ENCODE measurements at places on chromosomes 7 and 10.

DNA sequence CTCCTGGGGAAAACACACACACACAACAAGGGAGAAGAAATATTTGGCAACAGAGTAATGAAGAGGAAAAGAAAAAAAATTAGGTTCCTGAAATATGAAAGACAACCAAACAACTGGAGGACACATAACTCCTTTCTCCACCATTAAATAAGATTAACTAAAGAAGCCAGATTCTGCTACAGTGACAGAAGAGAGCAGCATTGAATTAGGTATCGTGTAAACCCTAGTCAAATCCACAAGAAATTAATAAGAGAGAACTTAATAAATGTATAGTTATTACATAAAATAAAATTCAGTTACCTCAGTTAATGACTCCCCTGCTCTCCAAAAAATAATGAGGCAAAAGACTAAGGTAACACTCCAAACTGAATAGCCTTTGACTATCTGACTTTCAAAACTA is 306.7 kb downstream of the CRPPA start:
- DNase-seq: no peak

- DNase-seq: no peak
Measured at GRCh38 chr10:75239096-75239790, 3.5 kb upstream of the COMTD1 start.

DNA sequence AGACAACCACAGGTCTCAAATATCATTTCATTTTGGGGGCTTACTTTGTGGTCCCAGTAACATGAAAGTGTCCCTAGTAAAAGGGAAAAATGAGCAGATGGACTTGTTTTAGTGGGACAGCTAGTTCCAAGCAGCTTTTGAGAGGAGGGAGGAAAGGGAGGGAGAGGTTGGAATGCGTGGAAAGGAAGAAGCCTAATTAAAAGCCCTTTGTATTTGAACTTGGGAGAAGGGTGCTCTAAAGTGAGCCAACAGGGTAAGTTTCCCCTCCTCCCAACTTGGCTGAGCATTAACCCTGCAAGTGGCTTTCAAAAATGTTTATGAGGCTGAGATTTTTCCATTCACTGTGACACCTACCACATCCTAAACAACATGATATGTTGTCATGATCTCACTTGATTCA is 38.8 kb upstream of the LYZL1 start:
- DNase-seq: no peak

DNA sequence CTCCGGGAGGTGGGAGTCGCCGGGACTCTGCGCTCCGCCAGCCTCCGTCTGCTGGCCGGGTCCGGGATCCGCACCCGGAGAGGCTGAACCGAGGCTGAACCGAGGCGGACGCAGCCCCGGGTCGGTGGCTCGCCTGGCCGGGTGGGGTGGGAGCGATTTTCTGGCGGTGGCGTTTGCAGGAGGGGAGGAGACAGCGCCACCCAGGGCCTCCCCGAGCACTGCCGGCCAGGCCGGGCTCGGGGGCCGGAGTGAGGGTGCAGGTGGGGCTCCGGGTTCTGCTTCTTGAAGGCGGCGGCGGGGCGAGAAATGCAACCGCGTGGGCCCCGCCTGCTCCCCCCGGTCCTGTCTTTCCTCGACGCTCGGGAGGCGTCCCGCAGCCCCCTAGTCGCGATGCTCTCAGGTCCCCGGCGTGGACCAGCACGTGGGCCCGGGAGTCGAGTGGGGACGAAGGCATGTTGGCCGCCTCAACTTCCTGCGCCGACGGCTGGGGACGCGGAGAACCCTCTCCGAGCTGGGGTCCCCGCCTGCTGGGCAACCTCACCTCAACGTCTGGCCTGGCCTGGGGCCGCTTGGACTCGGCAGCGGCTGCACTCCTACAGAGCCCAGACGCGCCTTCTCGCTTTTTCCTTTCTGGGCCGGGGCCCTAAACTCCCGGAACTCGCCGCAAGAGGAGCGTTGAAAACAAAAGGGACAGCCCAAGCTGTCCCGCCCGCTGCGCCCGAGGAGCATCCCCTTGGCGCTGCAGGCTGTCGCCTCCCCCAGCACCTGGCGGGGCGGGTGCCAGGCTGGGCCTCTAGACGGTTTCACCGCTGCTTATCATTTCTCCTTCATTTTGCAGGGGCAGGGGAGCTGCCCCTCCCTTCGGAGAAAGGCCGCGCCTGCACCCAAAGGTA is 25.2 kb upstream of the VAX1 start:
- no peak for DNase-seq

DNA sequence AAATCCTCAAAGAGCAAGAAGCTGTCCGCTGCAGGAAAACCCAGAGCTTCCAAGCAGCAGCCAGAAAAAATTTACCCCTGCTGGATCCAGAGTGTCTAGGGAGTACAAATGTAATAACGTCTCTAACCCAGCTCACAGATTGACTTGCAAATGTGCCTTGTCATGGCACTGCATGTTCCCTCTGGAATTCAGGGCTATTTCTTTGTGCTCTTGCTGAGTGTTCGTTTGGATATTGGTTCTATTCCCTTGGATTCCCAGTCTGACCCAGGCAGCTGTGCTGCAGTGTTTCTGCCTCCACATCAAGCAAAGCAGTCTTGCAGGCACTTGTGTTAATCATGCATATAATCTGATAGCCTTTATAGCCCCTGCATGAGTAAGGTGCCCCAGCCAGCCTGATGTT is 209.9 kb upstream of the GHITM start:
- DNase-seq: no peak

DNA sequence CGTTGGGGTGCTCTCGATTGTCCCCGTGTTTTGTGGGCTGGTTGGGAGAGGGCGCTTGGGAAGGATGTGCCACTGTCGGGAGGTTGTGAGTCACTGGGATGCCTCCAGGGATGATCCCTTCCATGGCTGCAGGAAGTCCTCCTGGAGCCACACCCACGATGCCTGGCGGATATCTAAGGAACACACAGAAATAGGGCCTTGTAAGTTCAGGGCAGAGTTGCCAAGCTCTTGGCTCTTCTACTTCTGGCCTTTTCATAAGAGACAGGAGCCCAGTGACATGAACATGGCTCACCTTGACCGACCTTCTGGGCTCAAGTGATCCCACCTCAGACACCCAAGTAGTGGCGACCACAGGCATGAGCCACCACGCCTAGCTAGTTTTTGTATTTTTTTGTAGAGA is 47.6 kb downstream of the ZRANB1 start:
- no peak for DNase-seq

DNA sequence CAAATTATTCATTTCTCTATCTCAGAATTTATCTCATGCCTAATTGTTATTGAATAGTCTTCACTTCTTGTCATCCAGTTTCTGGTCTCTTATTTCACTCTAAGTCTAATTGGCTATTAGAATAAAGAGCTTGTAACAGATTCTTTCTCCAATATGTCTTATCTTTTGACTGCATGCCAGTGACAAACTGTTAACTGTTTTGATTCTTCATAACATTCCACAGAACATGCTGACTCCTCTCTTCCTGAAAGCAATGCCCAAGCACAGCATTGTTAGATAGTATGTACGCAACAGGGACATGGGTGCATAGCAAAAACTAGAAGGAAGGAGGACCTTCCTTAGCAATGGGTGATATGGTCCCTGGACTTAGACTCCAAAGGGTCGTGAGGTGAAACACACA is 65.4 kb downstream of the TRUB1 start:
- DNase-seq: no peak

DNA sequence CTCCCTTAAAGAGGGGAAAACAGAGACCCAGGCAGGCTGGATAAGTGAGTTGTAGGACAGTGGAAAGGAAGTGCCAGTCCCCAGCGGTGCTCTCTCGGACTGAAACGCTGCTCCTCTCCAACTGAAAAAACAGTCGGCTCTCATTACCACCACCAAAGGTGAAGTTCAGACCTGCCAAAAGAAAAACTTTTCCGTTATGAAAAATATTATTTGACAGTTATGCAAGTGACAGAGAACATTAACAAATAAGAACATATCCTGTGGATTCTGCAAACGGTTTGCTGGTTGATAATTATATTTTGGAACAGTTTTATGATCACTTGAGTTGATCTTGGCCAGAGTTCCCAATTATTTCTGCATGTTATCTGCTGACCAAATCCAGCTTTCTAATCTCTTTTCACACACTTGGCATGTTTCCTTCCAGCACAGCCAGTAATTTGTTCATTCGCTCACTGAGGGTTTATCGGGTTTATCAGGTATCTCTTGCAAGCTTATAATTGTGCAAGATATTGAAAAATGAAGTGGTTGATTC is 82.6 kb downstream of the PTPRE start:
- DNase-seq: no peak

- no peak for DNase-seq
Measured at GRCh38 chr10:68954904-68955303, 1.1 kb upstream of the DDX21 start.

DNA sequence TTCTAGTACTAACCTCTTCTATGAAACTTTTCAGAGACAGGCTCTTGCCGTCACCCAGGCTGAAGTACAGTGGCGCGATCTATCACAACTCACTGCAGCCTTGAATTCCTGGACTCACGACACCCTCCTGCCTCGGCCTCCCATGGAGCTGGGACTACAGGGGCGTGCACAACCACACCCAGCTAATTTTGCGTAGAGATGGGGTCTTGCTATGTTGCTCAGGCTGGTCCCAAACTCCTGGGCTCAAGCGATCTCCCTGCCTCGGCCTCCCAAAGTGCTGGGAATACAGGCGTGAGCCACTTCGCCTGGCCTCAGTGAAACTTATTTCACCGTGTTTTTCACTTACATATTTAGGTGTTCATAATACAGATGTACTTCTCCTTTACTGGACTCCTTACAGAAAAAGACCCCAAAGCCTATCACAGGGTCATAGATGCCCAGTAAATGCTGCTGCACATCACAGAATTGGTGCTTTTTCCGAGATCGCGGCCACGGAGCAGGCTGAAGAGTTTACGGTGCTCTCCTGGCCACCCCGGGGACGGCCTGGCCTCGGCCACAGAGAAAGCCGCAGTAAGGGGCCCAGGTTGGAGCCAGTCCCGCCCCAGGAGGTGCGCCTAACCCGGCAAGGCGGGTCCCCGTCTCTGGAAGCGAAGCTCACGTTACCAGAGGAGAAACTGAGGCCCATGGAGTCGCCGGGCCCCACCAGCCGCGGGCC is 595 bp downstream of the TBL2 start:
- DNase-seq: no peak

- DNase-seq: no peak
Measured at GRCh38 chr10:99730026-99730425, 1.9 kb downstream of the COX15 start.

- no peak for DNase-seq
Measured at GRCh38 chr7:84245835-84246234, 51.2 kb upstream of the SEMA3A start.

GRCh38 chr7:158004123-158004490 is 583.5 kb downstream of the PTPRN2 start:
- DNase-seq: no peak

- DNase-seq: no peak
Measured at GRCh38 chr10:33337326-33337957, 3.0 kb upstream of the NRP1 start.

- DNase-seq: no peak
Measured at GRCh38 chr7:96299496-96299895, 22.4 kb downstream of the SLC25A13 start.

- peak; percentile 71 for DNase-seq
Measured at GRCh38 chr7:158829021-158829341, 328 bp downstream of the ESYT2 start.

GRCh38 chr7:115319541-115319940 is 397.6 kb downstream of the MDFIC start:
- no peak for DNase-seq

- DNase-seq: no peak
Measured at GRCh38 chr10:129495698-129496097, 28.7 kb downstream of the MGMT start.

Data from activated T-cell treated with anti-CD3 and anti-CD28 coated beads for 48 hours (primary cell).